ENCODE measurements at places on chromosomes 2 and 18.
A peak's percentile ranks its signal among the peaks of the same experiment; 100 is the strongest.

- peak; percentile 97 for DNase-seq
Measured at GRCh38 chr2:134372611-134373131, 118.8 kb downstream of the MGAT5 start.

GRCh38 chr18:48711651-48712486, 173.0 kb downstream of the CTIF start:
- DNase-seq = no peak

- DNase-seq = peak; percentile 19
Measured at GRCh38 chr2:39266139-39266805, 22.5 kb upstream of the CDKL4 start.

GRCh38 chr2:151083856-151084795, 177.5 kb downstream of the RBM43 start:
- DNase-seq = no peak

DNA sequence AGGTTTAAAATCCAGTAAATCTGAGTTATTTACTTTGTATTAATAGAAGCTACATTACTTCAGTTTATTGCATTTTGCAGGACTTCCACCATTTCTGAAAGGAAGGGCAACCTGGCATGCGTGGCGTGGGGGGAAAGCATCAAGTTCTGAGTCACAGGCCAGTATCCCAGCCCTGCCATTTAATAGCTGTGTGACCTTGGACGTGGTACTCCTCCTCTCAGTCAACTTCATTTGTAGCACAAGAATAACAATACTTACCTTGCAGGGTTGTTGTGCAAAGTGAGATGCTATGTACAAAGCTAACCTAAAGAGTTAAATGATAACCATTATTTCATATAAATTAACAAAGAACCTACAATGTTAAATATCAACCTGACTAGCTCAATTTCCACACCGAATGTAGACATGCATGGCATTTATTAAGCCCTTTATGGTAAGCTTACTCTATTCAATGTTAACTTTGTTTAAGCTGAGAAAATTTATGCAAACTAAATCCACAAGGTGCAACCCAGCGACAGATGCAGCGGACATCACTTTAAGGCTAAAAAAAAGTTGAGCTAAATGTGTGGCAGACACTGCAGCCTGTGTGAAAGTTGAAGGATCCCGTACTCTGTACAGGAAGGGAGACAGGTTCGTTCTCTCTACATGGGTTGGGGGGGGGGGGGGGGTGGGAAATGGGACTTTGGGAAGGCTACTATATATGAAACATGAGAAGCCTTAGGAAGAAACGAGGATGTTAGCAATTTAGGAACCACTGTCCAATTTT, 17.2 kb upstream of the STPG4 start:
- peak; percentile 54 for DNase-seq
